ENCODE measurements at places on chromosomes 1 and 21.

GRCh38 chr1:154536570-154536969, 21.9 kb downstream of the UBE2Q1 start:
- DNase-seq: no peak

GRCh38 chr1:61221642-61222041, 139.3 kb downstream of the NFIA start:
- no peak for DNase-seq

GRCh38 chr21:45299026-45299863, 11.6 kb upstream of the POFUT2 start:
- no peak for DNase-seq

DNA sequence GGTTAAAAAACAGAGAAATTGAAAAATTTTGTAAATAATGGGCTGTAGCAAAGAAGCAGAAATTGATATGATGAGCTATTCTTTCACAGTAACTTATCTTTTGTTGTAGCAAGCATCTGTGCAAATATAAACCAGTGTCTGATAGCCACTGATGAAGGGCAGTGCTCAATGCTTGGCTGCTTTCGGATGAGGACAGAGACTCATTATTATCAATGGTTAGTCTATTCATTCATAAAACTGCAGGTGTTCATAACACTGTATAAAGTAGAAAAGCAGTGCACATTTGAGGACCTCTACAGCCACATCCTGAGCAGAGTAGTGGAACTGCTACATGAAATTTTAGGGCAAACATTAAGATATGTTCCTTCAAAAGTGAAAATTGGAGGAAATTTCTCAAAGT, 107.2 kb downstream of the FAF1 start:
- DNase-seq: no peak

GRCh38 chr1:228818928-228819630, 83.8 kb downstream of the RHOU start:
- DNase-seq: no peak

DNA sequence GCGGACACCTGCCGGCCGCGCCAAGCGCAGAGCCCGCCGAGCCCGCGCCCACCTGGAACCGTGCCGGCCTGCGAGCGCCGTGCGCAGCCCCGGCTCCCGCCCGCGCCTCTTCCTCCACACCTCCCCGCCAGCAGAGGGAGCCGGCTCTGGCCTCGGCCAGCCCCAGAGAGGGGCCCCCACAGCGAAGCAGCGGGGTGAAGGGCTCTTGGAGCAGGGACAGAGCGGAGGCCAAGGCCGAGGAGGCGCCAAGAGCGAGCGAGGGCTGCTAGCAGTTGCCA, 50.1 kb upstream of the KRTAP19-8 start:
- no peak for DNase-seq

DNA sequence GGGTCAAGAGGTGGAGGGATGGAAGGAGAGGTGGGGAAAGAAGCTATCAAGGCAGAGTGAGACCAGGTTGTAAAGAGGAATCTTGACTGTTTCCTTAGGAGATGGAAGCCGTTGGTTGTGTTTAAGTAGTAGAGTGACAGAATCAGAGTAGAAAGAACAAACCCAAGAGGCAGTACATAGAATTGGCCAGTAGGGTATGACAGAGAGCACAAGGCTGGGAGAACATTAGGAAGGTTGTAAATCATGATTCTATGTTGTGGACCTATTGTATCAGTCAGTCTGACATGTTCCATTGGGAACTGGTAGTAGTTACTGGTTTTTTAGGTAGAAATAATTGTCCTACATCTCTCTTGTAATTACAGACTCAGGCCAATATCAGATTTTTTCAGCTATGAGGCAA, 486.9 kb upstream of the USP24 start:
- no peak for DNase-seq

DNA sequence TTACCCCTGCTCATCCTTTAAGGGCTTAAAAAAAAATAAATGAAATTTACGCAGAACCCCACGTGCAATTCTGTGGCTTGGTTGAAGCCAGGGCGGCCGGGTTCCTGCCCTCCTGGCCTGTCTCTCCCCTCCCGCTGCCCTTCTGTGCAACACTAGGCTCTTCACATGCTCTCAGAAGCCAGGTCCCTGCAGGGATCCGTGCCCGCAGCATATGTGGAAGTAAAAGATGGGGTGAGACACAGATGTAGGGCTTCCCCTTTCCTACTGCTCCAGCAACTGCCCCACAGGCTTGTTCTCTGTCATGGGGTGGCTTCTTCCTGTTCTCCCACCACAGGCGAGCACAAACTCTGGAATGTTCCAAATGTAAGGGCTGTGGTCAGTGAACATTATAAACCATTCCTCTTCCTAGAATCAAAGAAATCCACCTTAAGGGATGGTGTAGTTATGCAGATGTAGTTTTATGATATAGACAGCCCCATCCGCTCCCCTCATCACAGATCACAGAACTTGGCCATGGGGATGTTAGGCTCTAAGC, 535.4 kb downstream of the KIF26B start:
- DNase-seq: no peak

GRCh38 chr1:174219606-174220370, 60.5 kb downstream of the RABGAP1L start:
- no peak for DNase-seq

DNA sequence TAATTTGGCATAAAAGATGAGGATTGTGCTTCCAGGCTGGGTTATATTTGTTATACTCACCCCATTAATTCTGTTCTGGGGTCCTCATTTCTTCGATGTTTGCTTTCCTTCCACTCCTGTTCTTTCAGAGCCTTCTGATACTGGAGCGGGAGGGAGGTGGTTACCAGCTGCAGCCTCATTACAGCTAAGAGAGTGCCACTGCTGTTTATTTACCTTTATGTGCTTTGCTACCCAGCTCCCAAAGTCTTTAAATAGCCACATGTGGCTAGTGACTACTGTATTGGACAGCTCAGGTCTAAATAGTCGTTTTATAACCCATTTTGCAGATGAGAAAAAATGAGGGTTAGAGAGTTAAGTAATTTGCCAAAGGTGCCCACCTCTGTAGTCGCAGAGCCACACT, 25.1 kb downstream of the PLEKHM2 start:
- no peak for DNase-seq

- no peak for DNase-seq
Measured at GRCh38 chr1:201149400-201149799, 4.9 kb downstream of the TMEM9 start.

DNA sequence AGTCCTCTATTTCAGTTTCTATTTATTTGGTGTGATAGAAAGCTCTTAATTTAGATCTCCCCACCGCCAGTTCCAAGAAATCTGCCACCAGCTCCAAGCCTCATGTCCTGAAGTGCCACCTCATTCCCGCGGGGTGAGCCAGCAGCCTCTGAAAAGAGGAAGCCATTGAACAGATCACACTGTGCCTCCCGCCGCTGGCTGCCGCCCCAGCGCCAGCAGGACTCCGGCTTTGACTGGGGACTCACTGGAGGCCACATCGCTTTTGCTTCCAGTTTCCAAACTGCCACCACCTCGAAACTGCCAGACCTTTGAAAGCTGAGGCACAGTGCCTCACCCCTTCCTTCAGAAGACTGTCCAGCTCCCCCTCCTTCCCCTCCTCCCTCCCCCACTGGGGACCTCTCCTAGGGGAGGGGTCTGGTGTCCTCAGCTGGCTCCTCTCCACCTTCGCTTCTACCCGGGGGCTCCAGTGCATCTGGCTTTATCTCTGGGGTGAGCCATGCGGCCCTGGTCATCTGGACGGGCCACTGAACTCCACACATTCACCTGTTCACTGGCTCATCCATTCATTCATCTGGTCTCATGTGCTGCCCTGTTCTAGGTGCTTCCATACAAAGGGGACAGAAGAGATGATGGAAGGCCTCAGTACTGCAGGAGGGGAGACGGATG, 58.9 kb downstream of the VPS26C start:
- no peak for DNase-seq

GRCh38 chr1:234639961-234640360, 30.0 kb upstream of the IRF2BP2 start:
- DNase-seq: no peak

GRCh38 chr21:42538479-42539275, 25.0 kb downstream of the SLC37A1 start:
- DNase-seq: no peak

DNA sequence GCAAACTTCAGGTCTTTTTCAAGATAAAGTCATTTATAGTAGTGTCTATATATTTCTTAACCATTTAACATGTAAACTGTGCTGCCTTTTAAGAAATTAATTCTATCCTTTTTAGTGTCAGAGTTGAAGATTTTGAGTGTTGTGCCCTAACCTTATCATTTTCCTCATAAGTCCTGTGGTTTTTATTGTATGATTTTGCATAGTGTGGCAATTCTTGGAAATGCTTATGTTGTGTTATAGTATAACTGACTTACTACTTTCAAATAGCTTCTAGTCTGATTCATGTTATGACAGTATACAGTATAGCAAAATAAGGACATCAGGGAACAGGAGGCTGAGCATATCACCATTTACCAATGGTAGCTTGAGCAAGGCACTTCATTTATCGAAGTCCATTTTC, 99.1 kb downstream of the PTBP2 start:
- DNase-seq: no peak

All from activated CD8-positive, alpha-beta memory T cell treated with anti-CD3 and anti-CD28 coated beads for 48 hours (primary cell).